ENCODE measurements at places on chromosomes 7 and 10.

DNA sequence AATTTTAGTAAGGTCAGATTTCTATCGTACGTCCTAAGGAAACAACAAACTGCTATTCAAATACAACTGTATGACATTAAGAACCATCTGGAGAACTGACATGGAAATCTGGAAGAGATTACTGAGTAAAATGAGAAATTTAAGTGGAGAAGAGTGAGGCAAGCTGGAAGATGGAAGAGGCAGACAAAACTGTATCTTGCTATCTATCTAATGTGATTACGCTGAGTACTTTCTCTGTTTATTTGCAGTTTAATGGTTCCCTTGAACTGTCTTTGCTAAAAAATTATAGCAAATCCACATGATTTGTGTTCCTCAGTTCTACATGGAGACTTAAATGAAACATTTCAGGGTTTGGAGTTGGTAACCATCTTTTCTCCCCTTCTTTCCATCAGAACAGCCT, 927.1 kb upstream of the MBL2 start:
- no peak for DNase-seq

DNA sequence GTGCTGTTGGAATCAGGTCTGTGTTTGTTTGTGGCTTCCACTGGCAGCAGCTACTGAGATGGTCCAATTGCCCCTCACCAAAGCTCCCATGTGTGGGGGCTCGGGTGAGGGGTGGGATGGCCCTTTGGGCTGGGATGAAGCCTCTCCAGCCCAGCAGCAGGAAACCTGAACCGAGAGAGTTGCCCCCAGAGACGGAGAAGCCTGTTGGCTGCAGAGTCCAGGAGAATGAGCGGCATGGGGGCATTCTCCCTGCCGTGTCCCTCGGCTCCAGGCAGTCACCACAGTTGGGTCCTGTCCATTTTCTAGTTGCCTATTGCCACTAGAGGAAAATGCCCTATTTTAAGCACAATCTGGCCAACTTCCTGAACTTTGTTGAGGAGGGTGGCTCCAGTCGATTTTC, 222.2 kb upstream of the PPP2R2D start:
- DNase-seq: peak; percentile 6

GRCh38 chr7:114141415-114141814, 222.6 kb upstream of the PPP1R3A start:
- DNase-seq: no peak

GRCh38 chr7:108529341-108529740, 3.4 kb upstream of the PNPLA8 start:
- no peak for DNase-seq

DNA sequence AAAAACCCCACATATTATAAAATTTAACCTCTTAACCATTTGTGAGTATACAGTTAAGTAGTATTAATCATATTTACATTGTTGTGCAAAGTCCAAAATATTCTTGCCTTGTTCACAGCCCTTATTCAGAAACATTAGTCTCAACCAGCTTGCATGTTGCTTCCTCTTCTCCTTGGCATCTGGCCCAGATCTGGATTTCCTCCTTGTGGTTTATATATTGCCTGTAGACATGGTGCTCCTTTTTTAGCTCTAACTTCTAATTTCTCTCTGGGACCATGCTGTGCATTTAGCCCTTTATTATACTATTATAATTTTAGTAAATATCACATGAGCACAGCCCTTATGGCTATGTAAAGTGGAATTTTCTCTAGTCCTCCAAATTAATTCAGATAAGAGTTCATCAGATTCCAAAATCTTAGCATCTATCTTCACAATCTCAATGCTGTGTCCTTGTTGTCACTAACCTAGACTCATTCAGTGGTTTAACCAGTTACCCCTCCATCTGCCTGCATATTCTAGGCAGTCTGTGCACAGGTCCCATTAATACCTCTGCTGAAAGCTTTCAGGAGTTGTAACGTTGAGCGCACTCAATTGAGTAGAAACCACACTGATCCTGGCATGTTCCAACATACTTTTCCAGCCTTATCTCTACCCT, 7.9 kb downstream of the CPED1 start:
- peak; percentile 77 for DNase-seq

GRCh38 chr10:10141782-10142382, 875.8 kb upstream of the CELF2 start:
- no peak for DNase-seq

- DNase-seq: no peak
Observed at GRCh38 chr7:115924411-115924810, 106.2 kb downstream of the TFEC start.
